SJSA1 (cell line): ENCODE measurements at places on chromosomes 4 and X.
A peak's percentile ranks its signal among the peaks of the same experiment; 100 is the strongest.

GRCh38 chr4:80172203-80172602, 25.1 kb upstream of the PRDM8 start:
- DNase-seq, result no peak

GRCh38 chrX:98299785-98300184, 1416.1 kb downstream of the RPA4 start:
- DNase-seq, result no peak

GRCh38 chr4:84146300-84146959, 352.7 kb downstream of the NKX6-1 start:
- no peak for DNase-seq

- no peak for DNase-seq
Observed at GRCh38 chr4:61741327-61742096, 541.4 kb downstream of the ADGRL3 start.

- DNase-seq, result no peak
Observed at GRCh38 chrX:107452581-107452980, 3.1 kb downstream of the FRMPD3 start.

GRCh38 chr4:109998867-109999584, 86.3 kb downstream of the EGF start:
- DNase-seq, result no peak

- no peak for DNase-seq
Observed at GRCh38 chrX:111687305-111687704, 6.3 kb downstream of the ALG13 start.

GRCh38 chrX:45401923-45402322, 201.2 kb upstream of the DIPK2B start:
- DNase-seq, result no peak

- DNase-seq, result peak; percentile 28
Observed at GRCh38 chr4:128310266-128310697, 22.7 kb upstream of the PGRMC2 start.

DNA sequence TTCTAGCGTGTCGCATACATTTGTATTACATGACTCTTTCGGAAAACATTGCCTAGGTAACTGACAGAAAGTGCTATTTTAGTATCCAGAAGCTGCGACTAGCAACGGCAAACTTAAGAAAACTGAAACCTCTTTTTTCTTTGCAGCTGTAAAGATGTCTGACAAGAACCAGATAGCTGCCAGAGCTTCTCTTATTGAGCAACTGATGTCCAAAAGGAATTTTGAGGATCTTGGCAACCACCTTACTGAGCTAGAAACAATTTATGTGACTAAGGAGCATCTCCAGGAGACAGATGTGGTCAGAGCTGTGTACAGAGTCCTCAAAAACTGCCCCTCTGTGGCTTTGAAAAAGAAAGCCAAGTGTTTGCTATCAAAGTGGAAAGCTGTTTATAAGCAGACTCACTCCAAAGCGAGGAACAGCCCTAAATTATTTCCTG, 9.4 kb downstream of the TCEANC start:
- DNase-seq, result no peak

GRCh38 chrX:10619425-10620046, 849 bp downstream of the MID1 start:
- no peak for DNase-seq

DNA sequence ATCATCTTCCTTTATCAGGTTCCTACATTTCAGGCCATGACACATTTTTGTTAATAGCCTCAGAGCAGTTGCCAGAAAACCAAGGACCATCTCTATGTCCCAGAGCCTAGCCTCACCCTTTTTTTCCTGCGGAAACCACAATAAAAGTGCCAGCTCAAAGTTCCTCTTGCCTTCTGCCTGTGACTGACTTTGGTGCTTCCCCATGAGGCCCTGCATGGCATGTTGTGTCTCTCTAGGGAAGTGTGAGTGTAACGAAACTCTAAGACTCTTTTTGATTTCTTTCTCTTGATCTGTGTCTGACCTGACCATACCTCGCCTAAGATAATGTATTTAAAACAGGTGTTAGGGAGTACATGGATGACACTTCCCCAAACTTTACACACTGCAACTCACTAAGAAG, 642.3 kb upstream of the BOD1L1 start:
- DNase-seq, result no peak

- no peak for DNase-seq
Observed at GRCh38 chrX:78923198-78924015, 21.8 kb upstream of the P2RY10 start.

GRCh38 chr4:137668885-137669545, 136.7 kb upstream of the PCDH18 start:
- DNase-seq, result no peak

DNA sequence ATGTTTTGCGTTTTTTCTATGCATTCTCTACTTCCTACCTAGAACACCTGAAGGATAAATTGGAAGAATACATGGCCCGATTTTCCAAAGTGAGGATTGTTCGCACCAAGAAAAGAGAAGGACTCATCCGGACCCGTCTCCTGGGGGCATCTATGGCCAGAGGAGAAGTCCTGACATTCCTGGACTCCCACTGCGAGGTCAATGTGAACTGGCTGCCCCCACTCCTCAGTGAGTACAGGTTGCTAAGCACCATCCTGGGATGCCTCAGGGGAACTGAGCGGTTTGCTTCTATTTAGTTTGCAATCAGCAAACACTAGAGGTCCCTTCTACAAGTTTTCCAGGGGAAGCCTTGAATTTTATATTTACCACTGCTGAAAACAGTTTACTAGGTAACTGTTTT, 359.3 kb upstream of the GALNT7 start:
- DNase-seq, result no peak

DNA sequence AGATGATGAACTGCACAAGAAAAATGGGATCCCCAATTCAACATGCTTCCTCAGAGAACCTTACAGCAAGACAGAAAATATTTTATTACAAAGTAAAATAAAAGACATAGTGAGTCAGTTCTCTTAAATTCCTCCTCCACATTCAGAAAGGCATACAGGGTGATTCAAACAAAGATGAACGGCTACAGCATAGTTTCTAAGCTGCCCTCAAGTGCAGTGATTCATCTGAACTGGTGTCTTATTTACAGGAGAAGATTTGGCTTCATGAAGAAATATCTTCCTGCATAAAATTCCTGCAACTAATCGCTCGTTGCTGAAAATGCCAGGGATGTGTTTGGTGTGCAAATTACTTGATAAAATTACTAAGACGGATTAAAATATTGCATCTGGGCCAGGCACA, 103.6 kb downstream of the PRKX start:
- no peak for DNase-seq

GRCh38 chr4:26779224-26779623, 81.4 kb upstream of the STIM2 start:
- DNase-seq, result no peak

DNA sequence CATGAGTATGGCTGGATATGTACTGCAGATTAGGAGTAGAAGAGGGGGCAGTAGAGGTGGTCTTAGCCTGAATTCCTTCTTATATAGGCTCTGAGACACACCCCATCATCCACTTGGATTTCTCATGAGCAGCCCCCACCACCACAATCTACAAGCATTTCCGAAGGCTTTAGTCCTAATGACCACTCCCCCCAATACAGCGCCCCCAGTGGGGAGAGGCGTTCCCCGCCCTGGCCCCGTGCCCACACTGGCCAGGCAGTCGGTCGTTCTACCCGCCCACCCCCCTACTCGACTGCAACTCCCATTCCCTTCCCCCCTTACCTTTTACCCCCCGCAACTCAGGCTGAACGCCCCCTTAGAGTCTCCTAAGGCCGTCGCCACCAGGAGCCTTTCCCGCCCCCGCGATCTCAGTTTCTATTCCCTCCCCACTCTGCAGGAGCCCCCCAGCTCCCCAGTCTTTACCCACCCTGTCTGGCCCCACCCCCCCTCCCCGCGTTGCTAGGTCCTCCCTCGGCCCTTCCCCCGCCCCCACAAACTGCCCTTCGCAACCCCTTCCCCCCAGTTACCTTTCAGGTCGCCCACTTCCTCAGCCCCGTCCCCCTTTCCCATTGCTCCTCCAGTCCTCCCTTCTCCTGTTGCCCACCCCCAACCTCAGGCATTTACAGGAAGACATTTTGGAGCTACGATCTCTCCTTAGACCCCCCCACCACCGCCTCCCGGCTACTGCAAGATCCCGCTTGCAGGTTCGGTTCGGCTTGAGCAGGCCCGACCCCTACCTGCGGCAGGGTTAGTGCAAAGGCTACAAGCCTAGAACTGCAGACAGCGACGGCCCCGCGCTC, 468 bp downstream of the ZMYM3 start:
- DNase-seq, result peak; percentile 50

- DNase-seq, result peak; percentile 50
Observed at GRCh38 chr4:175536852-175537453, 275.1 kb downstream of the GPM6A start.

GRCh38 chrX:102651242-102652011, at the start of gene GPRASP1:
GPRASP1 (plus strand) TSS chrX:102651483; CDS start chrX:102653914, 2,431 bp downstream.
- DNase-seq, result no peak

GRCh38 chr4:129999156-129999555, 903.2 kb downstream of the C4orf33 start:
- DNase-seq, result no peak

DNA sequence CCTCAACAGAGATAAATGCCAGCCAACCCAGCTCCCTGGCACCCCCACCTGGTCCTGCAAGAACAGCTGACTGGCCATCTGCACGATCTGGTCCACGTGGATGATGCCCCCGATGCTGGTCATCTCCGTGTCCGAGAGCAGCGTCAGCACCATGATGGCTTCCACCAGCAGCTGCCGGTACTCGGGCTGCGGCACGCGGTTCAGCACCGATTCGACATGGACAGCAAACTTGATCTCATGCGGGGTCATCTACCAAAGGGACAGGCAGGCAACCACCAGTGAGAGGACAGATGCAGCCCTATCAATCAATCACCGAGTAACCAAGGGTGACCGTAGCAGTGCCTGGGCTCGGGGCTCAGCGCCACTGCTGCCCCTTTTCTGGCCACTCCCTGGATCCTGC, 89.8 kb downstream of the PHKA2 start:
- DNase-seq, result no peak

DNA sequence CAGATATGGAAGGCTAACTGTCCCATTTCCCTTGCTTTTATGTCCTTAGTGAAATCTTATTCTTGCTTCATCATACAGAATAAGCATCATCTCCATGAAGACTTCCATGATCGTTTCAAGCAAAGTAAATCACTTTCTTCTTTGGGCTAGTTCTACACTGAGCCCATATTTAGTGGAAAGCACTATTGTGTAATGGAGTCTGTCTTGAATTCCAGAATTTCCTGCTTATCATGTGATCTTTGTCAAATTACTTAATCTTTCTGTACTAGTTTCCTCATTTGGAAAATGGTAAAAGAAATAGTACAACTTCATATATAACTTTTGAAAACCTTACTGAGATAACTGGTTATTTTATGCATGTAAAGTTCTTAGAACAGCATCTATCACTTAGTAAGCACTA, 7.6 kb downstream of the ANAPC10 start:
- no peak for DNase-seq

DNA sequence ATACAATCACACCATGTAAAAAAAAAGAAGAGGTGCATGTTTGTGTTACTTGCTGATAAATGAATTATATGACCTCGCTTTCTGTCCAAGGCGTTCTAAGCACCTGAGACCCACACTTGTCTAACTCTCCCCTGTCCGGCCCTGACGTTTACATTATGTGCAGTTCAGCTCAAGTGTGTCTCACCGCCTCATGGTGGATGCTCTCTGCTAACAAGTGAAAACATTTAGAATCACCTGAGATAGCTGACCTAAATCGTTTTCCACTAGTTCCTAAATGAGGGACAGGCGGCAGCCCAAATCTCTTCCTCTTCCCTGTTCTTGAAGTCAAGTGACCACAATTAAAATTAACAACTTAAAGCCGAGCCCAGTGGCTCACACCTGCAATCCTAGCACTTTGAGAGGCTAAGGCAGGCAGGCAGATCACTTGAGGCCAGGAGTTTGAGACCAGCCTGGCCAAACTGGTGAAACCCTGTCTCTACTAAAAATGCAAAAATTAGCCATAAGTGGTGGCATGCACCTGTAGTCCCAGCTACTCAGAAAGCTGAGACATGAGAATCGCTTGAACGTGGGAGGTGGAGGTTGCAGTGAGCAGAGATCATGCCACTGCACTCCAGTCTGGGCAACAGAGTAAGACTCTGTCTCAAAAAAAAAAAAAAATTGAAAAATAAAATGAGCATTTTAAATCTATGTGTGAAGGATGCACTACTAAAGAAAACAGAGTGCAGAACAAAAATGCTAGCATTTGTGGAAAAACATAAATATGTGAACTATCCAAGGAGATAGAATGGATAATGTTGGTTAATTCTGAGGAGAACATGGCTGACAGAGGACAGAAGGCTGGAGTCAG, 3.9 kb upstream of the TIFA start:
- DNase-seq, result no peak
